WTC11 (cell line): ENCODE measurements at places on chromosomes 11 and 22.

DNA sequence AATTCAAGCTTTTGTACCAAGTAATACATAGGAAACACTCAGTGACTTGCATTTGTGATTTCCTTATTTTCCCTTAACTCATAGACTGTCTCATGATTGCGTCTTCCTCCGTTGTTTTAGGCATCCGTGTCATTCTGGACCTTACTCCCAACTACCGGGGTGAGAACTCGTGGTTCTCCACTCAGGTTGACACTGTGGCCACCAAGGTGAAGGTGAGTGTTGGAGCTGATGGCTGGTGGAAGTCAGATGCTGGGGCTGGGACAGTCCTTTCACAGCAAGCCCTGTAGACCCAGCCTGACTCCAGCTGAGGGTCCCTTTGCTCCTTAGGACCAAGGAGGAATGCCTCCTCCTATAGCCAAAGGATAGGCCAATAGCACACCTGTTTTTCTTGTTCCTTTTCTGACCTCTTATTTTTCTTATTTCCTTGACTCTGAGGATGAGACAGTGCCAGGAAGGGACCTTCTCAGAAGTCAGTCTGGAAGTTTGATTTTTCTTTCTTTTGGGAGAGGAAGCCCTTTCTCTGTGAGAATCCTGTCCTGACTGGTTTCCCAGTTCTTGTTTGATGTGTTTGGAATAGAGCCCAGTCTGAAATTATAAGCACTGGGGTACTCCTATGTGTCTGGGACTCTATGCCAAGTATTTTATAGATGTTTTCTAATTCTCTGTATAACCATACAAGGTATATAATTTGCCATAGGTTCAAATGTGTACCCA is 2.2 kb downstream of the SLC3A2 start:
- DNase-seq: no peak

DNA sequence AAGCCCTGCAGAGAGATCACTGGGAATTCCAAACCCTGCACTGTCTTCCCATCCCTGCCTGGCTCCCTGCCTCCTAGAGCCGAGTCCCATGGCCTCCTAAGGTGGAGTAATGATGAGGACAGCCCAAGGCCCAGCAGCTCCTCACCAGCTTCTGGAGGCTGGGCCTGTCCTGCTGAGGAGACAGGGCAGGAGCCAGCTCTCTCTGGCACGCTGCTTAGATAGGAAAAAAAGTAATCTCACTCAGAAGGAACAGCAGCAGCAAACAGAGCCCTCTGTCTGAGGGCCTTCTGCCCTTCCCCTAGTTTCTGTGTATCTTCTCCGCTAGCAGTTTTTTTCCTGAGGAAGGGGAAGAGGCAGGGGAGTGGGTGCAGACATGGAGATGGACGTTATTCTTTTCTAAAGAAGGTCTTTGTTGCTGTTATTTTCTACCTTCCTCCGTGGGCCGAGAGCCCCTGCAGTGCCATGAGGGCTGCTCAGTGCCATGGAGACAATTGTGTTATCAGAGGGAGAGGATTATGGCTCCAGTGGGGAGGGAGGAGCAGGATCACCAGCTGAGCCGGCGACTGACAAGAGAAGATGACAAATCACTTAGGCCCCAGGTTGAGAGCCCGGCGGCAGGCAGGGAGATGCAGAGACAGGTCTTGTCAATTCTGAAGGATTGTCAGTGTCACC is 315.3 kb downstream of the BUD13 start:
- no peak for DNase-seq

- no peak for DNase-seq
These were observed 45.9 kb downstream of the CKAP5 start for GRCh38 chr11:46800177-46800576.

- DNase-seq: no peak
These were observed 552 bp downstream of the DSCAML1 start for GRCh38 chr11:117796456-117796871.

- DNase-seq: no peak
These were observed 346.8 kb downstream of the ETS1 start for GRCh38 chr11:128240546-128240945.

DNA sequence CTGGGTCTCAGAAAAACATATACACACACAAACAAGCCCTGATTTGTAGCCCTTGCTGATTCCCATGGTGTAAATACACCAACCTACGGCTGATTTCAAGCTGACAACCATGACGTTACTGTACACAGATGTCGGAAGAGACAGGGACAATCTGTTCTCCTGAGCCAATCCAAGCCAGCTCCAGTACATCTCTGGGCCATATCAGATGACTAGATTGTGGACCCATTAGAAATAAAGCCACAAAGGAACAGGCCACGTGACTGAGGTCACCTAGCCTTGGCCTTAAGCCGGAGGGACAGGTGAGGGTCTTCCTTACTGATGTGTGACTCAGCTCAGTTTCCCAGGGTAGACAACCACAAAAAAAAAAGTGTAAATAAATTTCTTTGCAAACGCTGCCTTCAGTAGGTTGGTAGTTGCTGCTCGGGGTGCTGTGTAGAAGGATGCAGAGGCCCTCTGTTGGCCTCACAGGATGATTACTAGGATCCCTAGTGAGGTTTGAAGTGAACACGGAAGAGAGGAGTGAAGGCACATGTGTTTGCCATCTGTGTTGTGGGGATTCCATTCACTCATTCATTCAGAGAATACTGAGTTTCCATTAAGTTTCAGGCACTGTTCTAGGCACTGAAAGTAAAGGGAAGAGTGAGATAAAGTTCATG is 99.0 kb upstream of the LARGE1 start:
- no peak for DNase-seq

DNA sequence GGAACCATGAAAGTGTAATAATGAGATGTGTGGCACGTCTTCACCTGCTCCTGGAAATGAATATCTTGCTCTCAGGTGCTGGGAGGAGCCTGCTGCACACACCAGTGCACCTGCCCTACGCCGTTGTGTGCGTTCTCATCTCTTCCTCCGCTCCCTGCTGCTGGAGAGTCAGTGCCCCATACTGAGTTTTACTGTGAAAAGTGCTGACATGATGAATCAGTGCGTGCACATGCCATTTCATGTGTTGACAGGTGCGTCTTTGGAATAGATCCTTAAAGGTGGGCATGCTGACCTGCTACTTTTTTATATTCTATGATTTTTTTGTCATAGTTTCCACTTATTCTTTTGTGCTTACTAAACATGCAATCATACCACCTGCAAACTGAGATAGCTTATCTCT is 1015.8 kb downstream of the BRD1 start:
- DNase-seq: no peak

DNA sequence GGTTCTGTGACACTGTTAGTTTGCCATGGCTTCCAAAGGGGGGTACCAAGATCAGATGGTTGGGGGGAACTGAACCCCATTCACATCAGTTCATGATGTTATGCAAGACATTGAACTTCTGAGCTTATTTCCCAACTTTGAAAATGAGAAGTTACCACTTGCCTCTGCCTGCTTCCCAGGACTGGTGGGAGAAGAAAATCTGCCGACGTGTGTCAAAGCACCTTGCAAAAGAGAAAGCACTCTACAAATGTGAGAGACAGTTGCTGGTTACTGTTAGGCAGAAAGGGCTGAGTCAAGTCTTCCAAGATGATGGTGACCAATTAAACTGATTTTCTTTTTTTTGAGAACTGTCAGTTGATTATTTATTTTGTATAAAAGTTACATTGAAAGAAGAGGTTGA is 45.6 kb downstream of the SMCO4 start:
- DNase-seq: no peak

GRCh38 chr11:103927535-103927934 is 108.9 kb upstream of the DDI1 start:
- DNase-seq: no peak

GRCh38 chr11:94786264-94787126 is 18.3 kb downstream of the AMOTL1 start:
- peak; percentile 51 for DNase-seq

DNA sequence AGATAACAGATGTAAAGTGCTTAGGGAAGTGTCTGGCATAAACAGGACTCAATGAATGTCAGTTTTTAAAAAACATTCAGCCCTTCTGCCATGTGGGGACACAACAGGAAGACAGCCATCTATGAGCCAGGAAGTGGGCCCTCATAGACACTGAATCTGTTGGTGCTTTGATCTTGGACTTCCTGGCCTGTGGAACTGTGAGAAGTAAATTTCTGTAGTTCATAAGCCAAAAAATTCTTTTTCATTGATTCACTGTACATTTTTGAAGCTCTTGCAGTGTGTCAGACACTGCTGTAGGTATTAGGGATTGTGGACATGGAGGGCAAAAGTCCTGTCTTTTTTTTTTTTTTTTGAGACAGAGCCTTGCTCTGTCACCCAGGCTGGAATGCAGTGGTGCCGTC is 188.6 kb downstream of the HIPK3 start:
- no peak for DNase-seq

- DNase-seq: no peak
These were observed 79.0 kb downstream of the MYO7A start for GRCh38 chr11:77207019-77207485.

DNA sequence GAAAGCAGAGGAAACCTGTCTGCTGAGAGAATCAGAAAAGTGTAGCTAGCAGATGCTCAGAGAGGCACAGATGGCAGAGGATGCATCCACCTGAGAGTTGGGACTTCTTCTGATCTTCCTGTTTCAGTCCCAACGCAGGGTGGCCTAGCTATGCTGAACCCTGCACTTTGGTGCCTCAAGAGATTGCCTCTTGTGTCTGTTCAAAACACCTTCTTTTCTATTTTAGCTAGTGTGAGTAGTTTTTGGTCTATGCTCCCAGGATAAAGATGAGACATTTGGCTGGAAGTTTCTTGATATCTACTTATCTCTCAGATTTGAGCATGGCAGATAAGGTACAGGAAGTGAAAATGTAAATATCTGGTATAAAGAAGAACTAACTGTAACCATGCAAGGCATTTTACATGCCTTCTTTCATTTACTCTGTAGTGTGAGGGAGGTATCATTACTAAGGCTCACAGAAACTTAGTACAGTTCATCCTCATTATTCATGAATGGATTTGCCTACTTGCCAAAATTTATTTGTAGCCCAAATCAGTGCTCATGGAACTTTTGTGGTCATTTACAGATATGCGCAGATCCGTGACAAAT is 47.0 kb upstream of the PSMA1 start:
- no peak for DNase-seq

DNA sequence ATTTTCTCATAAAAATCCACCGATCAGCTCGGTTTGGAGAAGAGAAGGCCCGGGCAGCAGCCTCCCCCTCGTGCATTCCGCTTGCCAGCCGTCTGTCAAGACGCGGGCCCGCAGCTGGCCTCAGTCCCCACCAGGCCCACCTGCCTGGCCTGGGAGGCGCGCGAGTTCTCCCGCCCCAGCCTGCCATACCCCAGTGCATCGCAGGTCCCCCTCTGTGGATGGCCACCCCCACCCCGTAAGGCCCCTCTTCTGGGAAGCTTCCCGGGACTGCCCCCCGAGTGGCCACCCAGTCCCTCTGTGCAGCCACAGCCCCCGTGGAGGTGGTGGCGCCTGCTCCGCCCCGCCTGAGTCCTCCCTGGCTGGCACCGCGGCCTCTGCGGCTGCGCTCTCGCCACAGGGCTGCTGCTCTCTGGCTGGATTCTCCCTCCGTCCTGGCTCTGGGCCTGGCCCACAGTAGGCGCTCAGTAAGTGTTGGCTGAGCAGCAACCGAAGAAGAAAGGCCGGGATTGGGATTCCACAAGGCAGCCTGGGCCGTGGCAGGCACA is 74.0 kb upstream of the TCF20 start:
- DNase-seq: peak; percentile 63

- DNase-seq: no peak
These were observed 928.0 kb upstream of the FAT3 start for GRCh38 chr11:91296629-91297028.

DNA sequence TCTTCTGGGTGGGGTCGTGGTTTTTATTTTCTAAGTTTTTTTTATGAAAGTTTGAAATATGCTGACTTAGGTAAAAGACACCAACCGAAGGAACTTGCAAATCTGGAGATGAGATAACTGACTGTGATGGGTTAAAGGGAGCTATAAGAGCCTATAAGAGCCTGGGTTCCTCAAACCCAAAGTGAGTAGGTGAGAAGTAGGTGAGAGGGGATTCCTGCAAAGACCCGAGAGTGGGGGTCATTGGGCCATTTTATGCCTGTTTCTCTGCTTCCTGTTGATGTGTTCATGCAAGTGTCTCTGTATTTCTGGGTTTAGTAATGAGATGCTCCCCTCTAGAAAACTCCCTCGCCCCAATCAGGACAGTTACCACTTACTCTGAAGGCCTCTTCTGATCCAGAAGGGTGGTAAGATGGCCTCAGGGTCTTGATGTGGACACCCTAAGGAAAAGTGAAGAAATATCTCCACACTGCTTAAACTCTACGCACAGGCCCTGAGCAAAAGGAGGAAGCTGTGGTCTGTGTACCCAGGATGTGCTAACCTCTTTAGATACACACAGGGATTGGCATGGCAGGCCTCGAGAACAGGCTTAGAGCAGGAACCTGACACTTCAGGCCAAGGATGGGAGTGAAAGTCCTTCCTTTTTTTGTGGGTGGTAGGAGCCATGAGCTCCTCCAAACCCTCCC is 1.8 kb downstream of the FLI1 start:
- DNase-seq: no peak

DNA sequence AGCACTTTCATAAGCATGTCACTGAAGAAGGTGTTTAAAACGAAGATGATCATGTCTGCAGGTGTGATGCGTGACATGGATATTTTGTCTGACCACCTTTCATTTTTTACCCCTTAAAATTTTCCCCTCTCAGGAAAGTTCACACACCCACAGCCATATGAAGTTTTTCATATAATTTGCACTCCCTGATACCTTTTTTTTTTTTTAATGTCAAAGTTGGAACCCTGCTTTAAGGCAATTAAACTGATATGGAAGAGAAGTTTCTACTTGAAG is 104.6 kb downstream of the ATXN10 start:
- no peak for DNase-seq

DNA sequence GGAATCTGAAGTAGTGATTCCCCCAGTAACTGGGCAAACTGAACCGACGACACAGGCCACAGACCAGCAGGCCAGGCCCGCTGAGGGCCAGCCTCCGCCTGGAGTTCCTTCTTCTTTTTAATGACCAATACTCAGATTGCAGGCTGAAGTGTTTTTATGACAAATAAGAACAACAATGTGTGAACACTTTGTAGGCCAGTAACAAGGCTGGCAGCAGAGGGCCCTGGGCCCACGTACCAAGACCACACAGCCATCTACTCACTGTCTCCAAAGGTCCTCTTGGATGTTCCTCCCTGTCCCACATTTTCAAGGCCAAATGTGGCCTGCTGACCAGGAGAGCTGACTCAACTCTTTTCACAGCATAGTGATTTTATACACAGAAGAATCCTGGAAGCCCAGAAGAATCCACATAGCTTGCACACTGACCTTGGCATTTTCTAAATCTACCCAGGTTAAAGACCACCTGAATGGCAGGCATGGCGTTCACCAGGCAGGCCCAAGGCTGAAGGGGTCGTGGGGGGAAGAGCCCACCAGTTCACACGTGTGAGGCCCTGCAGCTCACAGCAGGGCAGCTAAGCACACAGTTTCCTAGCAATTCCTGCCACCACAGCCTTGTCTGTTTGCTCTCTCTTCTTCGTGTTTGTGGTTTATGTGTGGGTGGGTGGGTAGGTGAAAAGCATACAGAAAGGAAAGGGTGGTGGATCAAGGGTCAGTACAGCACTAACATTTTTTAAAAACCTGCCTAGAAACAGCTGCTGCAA is 13.3 kb downstream of the SMCO4 start:
- no peak for DNase-seq
